ENCODE measurements at places on chromosomes 1 and 21.

GRCh38 chr21:46091631-46092025 is 6.3 kb upstream of the COL6A2 start:
- H3K36me3 ChIP-seq: no peaks in the 10 kb centered on the region
- no peaks in the 10 kb centered on the region for H3K27me3 ChIP-seq
- no peak overlapping the region for H3K27ac ChIP-seq
- H3K4me1 ChIP-seq: no peaks in the 10 kb centered on the region
- H3K4me3 ChIP-seq: no peak overlapping the region

- peaks cover 7% of the 10 kb centered on the region for H3K27me3 ChIP-seq
- H3K4me3 ChIP-seq: no peak overlapping the region
- H3K36me3 ChIP-seq: no peaks in the 10 kb centered on the region
- no peak for DNase-seq
Measured at GRCh38 chr1:155884982-155885381, 25.6 kb downstream of the SYT11 start.

GRCh38 chr1:161913482-161914140 is 110.1 kb downstream of the OLFML2B start:
- H3K36me3 ChIP-seq: no peaks in the 10 kb centered on the region
- H3K27me3 ChIP-seq: no peaks in the 10 kb centered on the region
- DNase-seq: no peak
- H3K4me3 ChIP-seq: no peak overlapping the region
- H3K27ac ChIP-seq: no peak overlapping the region

GRCh38 chr1:50371749-50372148 is 51.5 kb downstream of the DMRTA2 start:
- no peak for DNase-seq
- no peaks in the 10 kb centered on the region for H3K4me1 ChIP-seq
- no peaks in the 10 kb centered on the region for H3K36me3 ChIP-seq
- H3K27ac ChIP-seq: no peak overlapping the region
- no peak overlapping the region for H3K4me3 ChIP-seq

DNA sequence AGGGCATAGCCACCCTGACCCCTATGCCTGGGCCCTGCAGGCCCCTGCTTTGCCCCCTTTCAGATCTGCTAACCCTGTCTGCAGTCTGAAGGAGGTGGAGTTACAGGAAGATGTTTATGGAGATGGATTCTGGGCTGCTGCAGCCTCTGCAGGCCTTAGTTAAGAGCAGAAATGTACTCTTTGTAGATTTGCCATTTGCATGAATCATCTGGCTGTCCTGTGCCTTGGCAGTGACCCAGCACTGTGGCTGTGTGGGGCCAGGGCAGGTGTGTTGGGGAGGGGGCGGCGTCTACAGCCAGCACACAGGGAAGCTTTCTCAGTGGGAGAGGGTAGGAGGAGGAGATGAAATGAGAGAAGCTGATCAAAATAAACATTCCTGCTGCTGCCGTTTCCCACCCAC is 867.3 kb downstream of the PLA2G4A start:
- no peak for DNase-seq
- no peak overlapping the region for H3K27ac ChIP-seq
- H3K4me1 ChIP-seq: peaks cover 13% of the 10 kb centered on the region
- H3K4me3 ChIP-seq: no peak overlapping the region
- no peaks in the 10 kb centered on the region for H3K27me3 ChIP-seq

DNA sequence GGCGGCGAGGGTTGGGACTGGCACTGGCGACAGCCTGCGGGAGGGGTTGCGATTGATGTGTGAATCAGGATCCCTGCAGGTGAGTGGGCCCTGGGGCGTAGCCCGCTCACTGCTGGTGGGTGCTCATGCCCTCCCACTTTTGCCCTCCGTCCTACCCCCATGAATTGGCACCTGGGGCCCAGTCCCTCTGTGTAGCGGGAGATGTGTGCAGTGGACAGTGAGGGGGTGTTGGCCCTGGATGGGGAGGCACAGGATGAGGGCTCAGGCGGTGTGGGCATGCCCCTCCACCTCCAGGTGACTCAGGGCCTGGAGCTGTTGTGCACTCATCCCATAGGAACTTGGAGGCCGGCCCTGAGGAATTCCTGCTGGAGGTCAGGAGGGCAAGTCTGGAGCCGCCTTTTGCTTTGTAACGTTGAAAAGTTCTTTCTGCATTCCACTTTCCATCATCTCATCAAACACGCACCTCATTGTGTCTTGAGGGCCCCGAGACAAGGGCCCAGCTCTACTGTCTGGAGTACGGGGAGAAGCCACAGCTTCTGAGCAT is 3.0 kb downstream of the PEAR1 start:
- no peaks in the 10 kb centered on the region for H3K27me3 ChIP-seq
- H3K4me3 ChIP-seq: peak overlapping the region; percentile 6
- H3K36me3 ChIP-seq: no peaks in the 10 kb centered on the region
- peaks cover 32% of the 10 kb centered on the region for H3K4me1 ChIP-seq
- DNase-seq: peak; percentile 46
- H3K27ac ChIP-seq: peak overlapping the region; percentile 88

GRCh38 chr21:29195981-29196669 is 65.7 kb downstream of the MAP3K7CL start:
- peak; percentile 77 for DNase-seq
- H3K4me1 ChIP-seq: 0 out of 2 replicates have a peak, but pooled peaks cover 4% of the 10 kb centered on the region
- no peak overlapping the region for H3K27ac ChIP-seq
- H3K4me3 ChIP-seq: peak overlapping the region; percentile 49
- H3K27me3 ChIP-seq: no peaks in the 10 kb centered on the region

DNA sequence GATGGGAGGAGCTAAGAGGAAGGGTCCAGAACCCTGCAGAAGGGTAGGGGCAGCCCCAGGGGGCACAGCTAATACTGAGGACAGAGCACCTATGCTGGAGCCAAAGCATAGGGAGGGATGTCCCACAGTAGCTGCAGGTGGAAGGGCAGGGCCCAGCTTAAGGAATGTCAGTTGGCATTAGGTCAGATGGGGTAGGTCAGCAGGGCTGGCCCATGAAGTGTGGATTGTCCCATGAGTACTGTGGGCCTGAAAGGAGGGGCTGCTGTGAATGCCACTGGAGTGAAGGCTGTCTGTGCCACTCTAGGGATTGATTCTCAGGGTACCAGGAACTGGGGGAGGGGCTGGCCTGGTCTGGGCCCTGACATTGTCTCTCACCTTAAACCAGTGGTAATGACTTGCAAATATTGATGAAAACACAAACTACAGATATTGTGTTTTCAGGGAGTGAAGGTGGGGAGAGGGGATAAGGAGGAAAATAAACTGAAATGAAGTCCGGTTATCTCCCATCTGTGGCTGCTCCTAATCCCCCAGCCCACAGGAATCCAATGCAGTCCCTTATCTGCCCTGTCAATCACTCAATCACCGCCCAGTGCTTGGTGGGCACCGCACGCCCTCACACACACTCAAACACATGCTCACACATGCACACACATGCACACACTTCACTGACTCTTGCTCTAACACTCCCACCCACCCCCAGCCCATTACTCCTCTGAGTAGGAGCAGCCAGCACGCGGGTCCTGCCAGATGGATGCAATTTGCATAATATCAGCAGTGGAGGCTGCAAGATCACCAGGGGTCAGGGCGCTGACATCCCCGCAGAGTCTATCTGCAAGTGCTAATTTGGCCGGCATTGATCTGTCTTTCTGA is 27.8 kb downstream of the DMAP1 start:
- no peak overlapping the region for H3K27ac ChIP-seq
- DNase-seq: no peak
- H3K36me3 ChIP-seq: no peaks in the 10 kb centered on the region
- H3K4me1 ChIP-seq: peaks cover 19% of the 10 kb centered on the region
- H3K4me3 ChIP-seq: no peak overlapping the region

DNA sequence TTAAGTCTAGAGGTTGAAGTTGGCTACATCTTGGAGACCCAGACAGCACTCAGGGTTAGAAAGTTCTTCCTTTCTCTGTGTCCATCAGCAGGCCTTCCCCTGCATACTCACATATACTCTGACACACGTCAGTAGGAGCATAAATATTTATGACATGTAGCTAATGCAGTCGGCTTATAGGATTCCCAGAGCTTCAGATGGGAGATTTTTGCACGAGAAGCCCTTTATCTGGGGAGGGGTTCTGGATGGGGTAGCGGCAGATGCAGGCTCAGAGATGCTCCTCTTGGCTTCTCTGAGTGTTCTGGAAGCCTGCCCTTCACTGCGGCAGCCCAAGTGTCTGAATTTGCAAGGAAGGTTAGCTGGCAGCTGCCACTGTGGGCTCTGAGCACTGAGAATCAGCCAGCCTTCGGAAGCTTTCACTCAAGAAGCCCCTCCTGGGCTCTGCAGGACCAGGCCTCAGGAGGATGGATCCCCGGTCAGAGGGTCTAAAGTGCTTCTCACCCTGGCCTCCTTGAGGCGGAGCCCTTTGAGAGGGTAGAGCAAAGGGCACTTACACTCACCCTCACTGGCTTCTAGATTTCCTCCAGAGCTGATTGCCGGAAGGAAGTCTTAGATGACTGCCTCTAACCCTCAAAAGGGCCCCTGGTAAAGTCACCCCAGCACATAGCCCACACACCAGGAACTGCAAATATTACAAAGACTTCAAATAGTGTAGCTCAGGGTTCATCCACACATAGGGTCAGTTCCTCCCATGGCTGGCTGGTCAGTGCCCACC is 68.1 kb upstream of the NFASC start:
- H3K4me3 ChIP-seq: no peak overlapping the region
- peaks cover 21% of the 10 kb centered on the region for H3K27me3 ChIP-seq
- no peaks in the 10 kb centered on the region for H3K4me1 ChIP-seq
- no peak for DNase-seq
- no peaks in the 10 kb centered on the region for H3K36me3 ChIP-seq
- no peak overlapping the region for H3K27ac ChIP-seq
